ENCODE measurements at places on chromosomes 13 and 19.

DNA sequence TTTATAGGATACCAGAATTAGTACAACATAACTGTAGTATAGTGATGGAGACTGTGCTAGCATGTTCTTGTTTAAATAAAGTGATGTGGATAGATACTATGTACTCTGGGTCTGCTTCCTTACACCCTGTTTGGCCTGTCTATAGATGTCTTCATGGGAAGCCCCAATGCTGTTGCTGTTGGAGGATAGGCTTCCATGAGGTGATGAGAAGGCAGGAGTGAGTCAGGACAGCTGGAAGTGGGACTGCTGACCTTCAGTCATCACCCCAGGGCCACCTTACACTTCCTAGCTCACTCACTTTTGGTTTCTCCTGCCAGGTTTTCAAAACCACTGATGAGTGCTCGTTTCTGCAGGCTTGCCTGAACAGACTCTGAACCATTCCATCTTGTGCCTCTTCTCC is 4.2 kb downstream of the KCTD4 start:
- no peak for DNase-seq

DNA sequence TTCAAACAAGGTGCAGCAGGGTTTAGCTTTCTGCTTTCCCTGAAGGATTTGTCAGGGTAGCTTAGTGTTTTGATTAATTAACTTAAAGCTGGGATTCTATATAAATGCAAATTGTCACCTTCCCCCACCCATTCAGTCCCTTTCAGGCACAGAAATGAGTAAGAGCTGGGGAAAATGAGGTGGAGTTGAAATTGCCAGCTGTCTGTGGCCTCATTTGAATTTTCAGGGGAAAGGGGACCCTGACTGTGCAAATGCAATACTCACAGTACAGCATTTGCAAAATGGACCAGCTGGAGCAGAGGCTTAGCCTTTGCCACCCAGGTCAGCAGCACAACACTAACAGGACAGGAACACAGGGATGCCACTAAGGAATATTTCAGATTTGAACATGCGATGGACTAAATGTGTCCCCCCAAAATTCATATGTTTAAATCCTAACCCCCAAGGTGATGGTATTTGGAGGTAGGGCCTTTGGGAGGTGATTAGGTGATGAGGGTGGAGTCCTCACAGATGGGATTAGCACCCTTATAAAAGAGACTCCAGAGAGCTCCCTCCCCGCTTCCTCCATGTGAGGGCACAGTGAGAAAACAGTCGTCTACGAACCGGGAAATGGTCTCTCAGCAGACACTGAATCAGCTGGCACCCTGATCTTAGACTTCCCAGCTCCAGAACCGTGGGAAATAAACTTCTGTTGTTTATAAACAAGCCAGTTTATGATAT is 59.5 kb upstream of the CYSLTR2 start:
- DNase-seq = no peak

DNA sequence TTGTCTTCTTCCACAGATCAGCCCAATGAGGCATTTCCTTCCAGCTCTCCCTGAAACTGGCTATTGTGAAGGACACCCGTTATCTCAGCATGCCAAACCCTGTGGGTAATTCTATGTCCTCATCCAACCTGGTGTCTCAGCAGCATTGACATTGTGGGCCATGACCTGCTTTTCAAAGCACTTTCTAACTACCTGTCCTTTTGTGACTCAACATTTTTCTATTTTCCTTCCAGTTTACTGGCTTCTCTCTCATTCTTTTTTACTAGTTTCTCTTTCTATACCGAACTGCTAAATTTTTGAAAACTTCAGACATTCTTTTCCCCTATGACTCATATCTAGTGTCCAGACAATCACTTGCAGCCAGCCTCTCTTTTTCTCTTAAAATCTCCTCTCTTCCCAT is 136.4 kb upstream of the HTR2A start:
- no peak for DNase-seq

DNA sequence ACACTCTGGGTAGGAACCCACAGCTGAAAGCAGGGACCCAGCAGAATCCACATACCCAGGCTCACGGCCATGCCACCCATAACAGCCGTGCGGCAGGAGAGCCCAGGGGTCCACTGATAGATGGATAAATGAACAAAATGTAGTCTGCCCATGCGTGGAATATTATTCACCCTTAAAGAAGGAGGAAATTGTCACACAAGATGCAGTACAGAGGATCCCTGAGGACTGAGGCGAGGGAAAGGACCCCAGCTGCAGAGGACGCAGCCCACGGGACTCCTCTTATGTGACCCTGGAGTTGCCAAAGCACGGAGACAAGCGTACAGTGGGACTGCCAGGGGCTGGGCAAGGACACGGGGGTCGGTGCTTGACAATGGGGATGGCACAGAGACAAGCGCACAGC is 10.7 kb downstream of the GRTP1 start:
- no peak for DNase-seq

- DNase-seq = no peak
Observed at GRCh38 chr13:37586164-37586563, 12.4 kb downstream of the POSTN start.

DNA sequence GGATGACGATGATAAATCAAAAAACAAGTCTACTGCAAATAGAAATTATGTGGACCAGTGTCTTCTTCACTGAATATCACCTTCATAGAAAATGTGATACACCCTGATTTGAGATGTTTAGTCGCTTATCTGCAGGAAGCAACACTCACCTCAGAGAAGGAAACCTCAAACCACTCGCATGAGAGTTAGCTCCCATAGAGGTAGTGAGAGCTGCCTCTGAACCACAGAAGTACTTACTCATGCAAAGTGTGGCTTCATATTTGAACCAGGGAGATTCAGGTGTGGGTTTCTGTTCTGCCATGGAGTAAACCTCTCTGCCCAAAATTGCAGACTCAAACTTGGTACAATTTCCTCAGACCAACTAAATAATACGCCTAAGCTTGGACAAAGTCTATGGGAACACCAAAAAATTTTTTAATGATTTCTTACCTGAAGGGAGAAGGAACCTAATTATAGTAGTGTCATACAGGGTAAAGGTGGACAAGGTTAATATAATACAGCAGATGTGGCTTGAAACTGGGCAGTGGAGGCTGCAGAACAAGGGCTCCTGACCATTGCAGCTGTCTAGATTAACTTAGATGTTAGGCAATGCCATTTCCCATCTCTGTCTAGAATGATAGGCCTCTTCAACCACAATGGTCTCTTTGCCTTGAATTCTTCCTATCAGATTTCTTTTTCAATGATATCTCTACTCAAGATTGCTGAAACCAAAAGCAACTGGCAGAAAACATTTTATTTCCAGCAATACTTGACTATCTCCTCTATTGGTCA is 29.6 kb upstream of the RCBTB2 start:
- DNase-seq = no peak

DNA sequence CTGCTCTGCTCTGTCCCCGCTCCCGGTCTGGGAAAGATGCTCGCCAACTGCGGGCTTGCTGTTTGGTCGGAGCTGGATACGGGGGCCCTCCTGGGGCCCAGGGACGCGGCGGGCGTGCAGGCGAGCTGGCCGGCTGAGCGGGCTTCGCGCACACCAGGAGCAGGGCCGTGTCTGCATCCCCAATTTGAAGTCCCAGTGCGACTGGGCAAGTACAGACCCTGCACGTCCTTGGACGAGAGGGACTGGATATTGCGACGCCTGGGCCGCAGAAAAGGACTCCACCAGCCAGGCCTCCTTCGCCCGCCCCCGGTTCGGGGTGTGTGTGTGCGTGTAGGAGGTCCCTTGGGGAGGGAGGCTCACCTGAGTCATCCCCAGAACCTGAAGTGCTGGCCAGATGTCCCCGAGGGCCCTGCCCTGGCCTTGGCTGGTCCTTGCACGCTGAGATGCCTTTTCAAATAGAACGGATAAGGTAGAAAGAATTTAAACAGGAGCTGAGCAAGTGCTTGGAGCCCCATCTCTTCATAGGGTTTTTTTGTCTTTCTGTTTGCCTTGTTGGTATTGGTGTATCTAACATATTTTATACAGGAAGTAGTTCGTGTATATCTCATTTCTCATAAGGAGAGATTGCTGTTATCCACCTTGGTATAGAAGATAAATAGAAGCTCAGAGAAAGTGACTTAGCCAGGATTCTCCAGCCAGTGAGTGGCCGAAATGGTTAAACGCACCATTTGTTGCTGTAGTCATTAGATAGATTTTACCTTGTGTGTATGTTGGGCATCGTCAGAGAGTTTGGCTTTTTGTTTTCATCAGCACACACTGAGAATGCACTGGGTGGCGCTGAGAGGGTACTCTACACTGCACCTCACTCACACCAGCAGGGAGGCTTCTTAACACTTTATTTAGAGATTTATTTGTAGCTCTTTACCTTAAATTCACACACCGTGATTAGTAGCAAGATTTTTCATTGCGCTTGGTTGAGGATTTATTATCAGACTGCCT is 1.1 kb downstream of the NAXD start:
- peak; percentile 32 for DNase-seq

DNA sequence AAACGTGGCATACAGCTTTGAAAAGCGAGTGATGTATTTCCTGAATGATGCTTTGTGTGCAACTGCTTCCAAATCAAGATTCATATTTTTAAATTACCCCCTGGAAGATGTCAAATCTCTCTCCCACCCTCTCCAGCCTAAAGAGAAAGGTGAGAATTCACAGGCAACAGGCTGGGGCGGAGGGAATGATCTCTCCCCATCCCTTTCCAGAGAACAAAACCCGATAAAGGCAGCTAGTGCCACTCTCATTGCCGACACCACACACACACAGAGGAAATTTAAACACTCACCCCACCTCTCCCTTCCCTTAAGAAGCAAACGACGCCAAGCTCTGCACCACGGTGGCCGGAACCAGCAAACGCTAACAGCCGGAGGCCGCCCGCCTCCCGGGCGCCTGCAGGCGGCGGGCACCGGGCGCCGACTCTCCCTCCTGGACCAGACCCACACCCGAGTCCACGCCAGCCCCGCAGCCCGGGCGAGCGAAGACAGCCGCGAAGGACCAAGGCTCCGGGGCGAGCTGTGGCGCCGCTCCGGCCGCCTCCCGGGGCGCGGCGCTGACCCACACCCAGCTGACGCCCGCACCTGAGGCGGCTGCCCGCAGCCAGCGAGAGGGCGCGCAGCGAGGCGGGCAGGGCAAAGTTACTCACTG is 477 bp downstream of the LNX2 start:
- peak; percentile 26 for DNase-seq

DNA sequence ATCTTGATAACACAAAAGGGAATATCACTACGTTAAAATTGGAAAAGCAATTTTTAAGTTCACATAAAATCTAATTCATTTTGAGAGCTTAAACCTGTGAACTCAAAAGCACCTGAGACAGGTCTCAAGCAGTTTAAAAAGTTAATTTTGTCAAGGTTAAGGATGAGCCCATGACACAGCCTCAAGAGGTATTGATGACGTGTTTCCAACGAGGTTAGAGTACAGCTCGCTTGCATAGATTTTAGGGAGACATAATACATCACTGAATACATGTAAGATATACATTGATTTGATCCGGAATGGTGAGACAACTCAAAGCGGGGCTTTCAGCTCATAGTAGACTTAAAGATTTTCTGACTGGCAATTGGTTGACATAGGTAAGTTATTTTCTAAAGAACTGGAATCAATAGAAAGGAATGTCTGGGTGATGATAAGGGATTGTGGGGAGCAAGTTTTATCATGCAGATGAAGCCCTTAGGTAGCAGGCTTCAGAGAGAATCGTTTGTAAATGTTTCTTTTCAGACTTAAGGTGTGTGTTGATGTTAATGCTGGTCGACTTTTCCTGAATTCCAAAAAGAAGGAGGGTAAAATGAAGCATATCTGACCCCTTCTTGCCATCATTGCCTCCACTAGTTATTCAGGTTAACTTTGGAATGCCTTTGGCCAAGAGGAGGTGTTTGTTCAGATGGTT is 2890.6 kb downstream of the PCDH9 start:
- no peak for DNase-seq

GRCh38 chr19:1018932-1019615 is 1.8 kb downstream of the TMEM259 start:
- no peak for DNase-seq

DNA sequence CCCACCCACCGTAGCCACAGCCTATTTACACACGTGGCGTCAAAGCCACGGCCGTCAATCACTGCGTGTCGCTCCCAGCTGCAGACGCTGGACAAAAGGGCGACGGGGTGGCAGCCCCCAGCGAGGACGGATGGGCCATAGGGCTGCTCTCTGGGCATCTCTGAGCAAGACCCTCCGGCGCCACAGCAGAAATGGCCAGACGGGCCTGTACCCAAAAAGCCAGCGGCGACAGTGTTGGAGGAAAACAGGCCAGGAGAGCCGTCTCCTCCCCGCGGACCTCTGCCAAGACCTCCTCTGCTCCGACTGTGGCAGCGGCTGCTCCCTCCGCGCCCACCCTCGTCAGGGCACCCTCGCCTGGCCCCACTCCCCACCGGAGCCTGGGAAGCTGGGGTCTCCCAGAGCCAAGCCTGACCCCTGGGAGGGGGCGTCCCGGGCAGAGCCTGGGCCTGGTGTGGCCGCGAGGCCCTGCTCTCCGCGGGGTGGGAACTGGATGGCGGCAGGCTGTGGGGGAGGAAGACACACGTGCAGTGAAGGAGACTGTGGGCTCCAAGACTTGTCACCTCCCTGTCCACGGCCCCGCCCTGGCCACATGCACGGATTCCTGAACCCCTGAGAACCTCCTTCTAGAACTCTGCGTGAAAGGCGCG is 2.7 kb downstream of the C2CD4C start:
- no peak for DNase-seq

GRCh38 chr13:79767126-79767525 is 286.2 kb downstream of the NDFIP2 start:
- no peak for DNase-seq
